Activated naive CD8-positive, alpha-beta T cell treated with anti-CD3 and anti-CD28 coated beads, Interleukin-2, amount 10 ng/mL, durations not matched to agents 7 days and 5 days (primary cell): ENCODE measurements at places on chromosomes 1 and 21.

GRCh38 chr21:33101300-33101911 lies 31.5 kb downstream of the OLIG1 start:
- no peak for DNase-seq
- H3K4me1 ChIP-seq, result no peaks in the 10 kb centered on the region
- no peak overlapping the region for H3K4me3 ChIP-seq
- no peaks in the 10 kb centered on the region for H3K36me3 ChIP-seq
- no peak overlapping the region for H3K27ac ChIP-seq

GRCh38 chr1:204831186-204831585 lies 39.5 kb upstream of the NFASC start:
- no peak for DNase-seq
- H3K4me3 ChIP-seq, result no peak overlapping the region
- H3K27me3 ChIP-seq, result peaks cover 64% of the 10 kb centered on the region
- no peaks in the 10 kb centered on the region for H3K36me3 ChIP-seq
- no peak overlapping the region for H3K27ac ChIP-seq

DNA sequence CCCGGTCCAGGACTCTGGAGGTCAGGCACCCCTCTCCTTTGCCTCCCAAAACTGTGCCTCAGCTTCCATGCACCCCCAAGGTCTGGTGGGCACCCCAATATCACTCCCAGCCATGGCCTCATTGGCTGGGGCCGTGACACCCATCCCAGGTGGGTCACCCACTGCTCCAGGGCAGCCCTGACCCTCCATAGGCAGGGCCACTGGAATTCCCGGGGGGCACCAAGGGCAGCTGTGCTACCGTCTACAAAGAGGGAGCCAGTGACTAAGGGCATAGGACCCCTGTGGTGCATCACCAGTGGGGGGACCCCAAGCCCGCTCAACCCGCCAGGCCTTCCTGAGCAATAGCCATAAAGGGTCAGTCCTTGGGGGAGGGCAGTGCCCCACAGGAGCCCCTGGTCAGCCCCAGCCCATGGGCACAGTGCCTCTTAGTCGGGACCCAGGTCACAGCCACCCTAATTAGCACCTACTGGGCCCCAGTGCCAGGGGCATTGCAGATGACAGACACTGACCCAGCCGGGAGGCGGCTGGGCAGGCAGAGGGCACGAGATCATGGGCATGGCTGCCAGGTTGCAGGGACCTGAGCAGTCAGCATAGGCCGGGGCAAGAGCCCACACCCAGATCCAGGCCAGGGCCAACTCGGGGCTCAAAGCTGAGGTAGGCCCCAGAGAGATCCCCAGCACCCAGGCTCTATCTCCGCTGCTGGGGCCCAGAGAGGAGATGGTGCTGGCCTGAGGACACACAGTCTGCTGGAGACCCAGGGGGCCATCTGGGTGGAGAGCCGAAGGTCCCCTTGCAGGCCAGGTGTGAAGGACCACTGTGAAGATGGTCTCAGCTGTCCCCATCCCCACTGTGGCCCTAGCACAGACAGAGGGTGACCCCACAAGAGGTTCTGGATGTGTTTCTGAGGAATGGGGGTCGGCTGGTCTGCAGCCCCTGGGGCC lies 19.0 kb upstream of the ARF1 start:
- H3K36me3 ChIP-seq, result no peaks in the 10 kb centered on the region
- H3K4me3 ChIP-seq, result no peak overlapping the region
- H3K27ac ChIP-seq, result no peak overlapping the region
- H3K4me1 ChIP-seq, result peaks cover 3% of the 10 kb centered on the region
- no peak for DNase-seq

- DNase-seq, result no peak
- no peaks in the 10 kb centered on the region for H3K27me3 ChIP-seq
- peaks cover 31% of the 10 kb centered on the region for H3K36me3 ChIP-seq
- peaks cover 56% of the 10 kb centered on the region for H3K4me1 ChIP-seq
- peak overlapping the region; percentile 54 for H3K4me3 ChIP-seq
Observed at GRCh38 chr1:26784886-26785285, 2.9 kb upstream of the PIGV start.
